ENCODE measurements at places on chromosomes 6 and 20.

GRCh38 chr6:16419636-16420336 lies 181.4 kb downstream of the GMPR start:
- DNase-seq, result no peak

DNA sequence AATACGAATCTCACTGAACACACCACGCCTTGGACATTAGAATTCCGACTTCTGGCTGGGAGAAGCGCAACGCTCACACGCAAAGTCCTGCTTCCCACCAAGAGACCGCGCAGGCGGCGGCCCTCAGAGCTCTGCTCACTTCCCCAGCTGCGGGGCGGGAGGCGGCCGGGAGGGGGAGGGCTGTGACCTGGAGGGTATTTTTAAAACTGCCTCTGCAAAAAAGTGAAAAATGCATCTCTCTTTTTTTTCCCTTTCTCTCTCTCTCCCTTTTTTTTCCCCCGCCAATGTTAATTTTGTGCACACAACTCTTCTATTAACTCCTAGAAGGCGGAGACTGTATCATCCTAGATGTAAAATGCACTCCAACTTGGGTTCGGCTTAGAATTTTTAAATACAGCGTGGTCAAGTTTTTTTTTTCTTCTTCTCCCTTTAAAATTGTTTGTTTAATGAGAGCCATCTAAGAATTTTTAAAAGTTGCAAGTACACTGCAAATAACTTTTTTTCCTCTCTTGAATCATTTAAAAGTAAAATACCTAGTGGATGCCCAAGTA lies 66.4 kb downstream of the STX11 start:
- DNase-seq, result peak; percentile 33

- DNase-seq, result no peak
Observed at GRCh38 chr20:16580147-16580546, 6.9 kb upstream of the KIF16B start.

- DNase-seq, result no peak
Observed at GRCh38 chr6:40903456-40903855, 135.6 kb downstream of the UNC5CL start.

DNA sequence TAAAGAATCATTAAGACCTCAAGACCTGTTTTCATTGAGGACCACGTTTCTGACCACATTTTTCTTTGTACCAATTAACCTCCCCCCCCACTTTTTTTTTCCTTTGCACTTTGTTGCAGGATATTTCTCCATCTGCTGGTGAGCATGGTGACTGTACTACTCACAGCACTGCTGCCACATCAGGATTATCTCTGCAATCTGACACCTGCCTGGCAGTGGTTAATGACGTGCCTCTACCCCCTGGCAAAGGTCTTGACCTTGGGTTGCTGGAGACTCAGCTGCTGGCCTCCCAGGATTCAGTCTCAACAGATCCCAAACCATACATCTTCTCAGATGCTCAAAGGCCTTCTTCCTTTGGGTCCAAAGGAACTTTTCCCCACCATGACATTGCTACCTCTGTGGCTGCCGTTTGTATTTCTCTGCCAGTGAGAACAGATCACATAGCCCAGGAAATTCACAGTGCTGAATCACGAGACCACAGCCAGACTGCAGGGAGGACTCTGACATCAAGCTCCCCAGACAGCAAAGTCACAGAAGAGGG lies 46.6 kb upstream of the EDN3 start:
- no peak for DNase-seq

DNA sequence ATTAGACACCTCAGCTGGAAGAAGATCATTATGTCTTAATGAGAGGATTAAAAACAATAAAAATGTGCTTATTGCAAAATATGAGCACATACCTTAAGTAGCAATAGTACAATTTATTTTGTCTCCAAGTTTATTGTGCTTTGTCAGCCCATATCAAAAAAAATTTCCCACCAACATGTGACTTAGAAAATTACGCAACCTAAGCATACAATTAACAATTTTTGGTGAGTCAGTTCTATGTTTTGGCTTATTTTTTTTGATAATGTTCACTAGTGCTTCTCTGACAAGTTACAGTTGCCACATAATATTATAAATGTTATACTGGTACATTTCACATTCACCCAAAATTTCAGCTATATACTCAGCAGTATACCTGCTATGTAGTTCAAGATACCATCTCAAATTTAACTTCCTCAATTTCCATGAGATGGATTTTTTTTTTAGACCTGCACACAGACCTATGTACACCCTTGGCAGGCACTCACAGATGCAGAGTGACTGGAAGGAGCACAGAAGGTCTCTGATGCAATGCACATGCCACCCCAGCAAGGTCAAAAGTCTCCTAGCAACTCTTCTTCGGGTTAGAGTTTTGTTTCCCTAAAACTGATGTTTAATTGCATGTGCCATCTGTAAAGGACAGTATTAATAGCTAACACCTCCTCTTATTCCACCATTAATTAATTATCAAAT lies 112.4 kb downstream of the PRKN start:
- no peak for DNase-seq

DNA sequence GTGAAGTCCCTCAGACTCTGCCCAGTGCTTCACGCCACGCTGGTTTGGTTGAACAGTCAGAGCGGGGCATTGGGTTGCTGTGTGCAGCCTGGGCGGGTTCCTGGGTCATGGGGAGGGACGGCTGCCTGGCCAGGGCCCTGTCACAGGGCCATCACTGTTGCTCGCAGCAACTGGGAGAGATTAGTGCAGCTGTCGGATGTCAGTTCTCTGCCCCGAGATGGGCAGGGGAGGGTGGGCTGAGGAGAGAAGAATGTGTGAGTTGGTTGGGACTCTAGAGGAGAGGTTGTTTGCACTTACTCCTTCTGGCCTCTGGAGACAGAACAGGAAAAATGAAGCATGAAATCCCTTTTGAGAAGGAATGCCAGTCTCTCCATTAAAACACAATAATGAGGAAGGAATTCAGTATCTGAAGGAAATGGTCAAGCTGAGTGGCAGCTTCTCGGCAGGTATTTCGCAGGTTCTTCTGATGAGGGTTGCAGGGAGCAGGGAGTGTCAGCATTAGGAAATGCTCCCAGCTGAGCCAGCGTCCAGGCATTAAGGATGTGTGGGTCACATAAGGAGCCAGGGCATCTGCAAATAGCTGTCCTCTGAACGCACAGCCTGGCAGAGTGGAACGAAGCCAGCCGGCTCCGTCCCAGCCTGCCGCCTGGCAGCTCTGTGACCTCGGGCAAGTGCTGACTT lies 95.9 kb downstream of the SSR1 start:
- DNase-seq, result no peak

DNA sequence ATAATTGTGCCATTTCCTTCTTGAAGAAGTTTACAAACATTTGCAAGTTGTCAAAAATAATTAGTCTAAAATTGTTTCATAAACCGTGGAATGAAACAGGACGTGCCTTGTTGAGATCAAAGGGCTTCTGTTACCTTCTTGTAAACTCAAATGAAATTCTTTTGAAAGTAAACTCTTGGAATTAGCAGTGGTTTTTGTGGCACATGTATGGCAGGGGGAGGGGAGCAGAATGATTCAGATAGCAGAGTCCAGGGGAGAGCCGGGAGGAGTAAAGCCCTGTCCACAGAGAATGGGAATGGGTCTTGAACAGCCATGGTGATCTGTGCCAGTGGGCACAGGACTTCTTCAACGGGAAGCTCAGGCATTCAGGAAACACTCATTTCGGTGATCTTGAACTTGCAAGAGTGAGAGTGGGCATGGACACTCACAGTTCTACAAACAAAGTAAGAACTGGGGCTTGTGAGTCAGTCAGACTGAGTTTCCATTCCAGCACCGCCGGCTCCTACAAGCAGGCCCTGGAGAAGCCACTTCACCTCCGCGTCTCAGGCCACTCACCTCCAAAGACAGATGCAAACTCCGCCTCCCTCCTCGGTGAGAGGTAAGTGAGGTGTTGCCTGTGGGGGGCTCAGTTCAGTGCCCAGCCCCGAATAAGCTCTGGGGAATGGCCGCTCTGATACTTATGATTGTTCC lies 143.1 kb downstream of the CDH26 start:
- DNase-seq, result no peak

DNA sequence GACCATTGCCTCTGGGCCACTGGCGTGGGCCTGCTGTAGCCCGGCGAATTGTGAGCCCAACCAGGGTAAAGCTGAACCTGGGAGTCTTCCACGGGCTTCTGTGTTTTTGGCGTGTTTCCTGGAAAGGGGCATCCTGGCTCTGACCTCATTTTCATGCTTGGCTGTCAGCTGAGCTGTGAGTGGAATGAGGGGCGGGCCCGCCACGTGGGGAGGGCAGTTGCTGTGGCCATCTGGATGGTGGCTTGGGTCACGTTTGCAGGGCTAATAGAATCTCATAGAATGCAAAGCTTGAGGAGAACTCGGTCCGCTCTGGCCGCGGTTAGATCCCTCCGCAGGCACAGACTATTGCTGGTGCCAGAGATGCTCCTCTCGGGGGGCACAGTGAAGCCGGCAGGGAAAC lies 263.0 kb downstream of the SMOC2 start:
- DNase-seq, result no peak

DNA sequence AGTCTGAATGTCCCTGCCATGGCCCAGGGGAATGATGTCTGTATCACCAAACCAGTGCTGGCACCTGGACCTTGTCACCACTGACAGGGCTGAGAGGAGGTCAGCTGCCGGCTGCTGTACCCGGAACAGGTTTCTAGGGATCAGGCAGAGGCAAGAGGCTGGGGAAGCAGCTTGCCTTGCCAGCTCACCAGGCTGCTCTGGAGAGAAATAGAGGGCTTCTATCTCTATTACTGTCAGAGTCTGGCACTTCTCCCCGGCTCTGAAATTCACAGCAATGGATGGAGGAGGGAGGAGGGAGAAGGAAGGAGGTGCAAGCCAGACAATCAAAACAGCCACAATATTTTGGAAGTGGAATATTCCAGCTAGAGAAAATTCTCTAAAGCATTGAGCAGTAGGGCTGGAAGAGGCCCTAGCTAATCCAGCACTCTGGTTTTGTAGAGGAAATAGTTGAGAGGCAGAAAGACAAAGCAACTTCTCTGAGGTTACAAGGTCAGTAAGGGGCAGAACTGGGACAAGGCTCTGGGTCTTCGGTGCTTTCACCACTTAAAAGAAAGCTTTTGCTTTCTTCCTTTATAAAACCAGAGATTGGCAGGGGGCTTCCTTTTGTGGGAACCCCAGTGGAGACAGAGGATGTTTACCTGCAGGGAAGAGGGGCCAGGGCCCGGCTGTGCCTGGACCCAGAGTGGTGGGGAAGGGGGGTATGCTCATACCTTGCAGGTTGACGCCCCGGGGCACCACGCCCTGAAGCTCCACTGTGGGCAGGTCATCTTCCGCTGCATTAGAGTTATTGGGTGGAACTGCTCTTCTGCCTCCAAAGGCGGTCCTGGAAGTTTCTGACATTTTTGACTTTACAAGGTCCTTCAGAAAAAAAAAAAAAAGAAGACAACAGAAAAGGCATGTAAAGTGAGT lies 2.4 kb downstream of the F13A1 start:
- no peak for DNase-seq

DNA sequence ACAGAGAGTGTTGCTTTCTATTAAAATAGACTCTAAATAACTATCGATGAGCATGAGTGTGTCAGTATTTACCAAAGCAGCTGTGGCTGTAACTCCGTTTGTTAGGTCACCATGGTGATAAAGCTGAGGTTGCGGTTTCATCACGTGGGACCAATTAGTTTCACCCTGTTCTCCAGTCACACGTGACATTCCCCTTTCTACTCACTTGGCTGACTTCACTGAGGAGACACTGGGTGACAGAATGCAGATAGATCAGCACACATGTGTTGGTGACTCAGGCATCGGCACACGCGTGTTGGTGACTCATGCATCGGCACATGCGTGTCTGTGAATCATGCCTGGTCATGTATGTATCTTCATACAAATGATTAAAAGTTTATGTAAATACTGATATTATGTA lies 285.4 kb downstream of the THBS2 start:
- no peak for DNase-seq
